ENCODE measurements at places on chromosomes 3 and 15. TPM values are rescaled to one million over a fixed set of nuclear protein-coding genes. Genes with fewer than 3 reads are reported as not detected.

Gene PIERCE2
- 3.6 TPM for total RNA-seq

Gene FEZF2
- total RNA-seq: not detected

Gene HRG
- total RNA-seq: not detected

Gene LIPH
- 4.3 TPM for total RNA-seq

Gene EHHADH
- 18.3 TPM for total RNA-seq

Gene MKRN2OS
- not detected for total RNA-seq

Gene PAQR5
- total RNA-seq: not detected

Gene BFSP2
- not detected for total RNA-seq

Gene CTXN2
- not detected for total RNA-seq

Gene SLC12A1
- not detected for total RNA-seq

Gene STARD9
- total RNA-seq: 45.7 TPM

Gene NTRK3
- under 0.01 TPM for total RNA-seq

Gene NANOGP8
- not detected for total RNA-seq

DNA sequence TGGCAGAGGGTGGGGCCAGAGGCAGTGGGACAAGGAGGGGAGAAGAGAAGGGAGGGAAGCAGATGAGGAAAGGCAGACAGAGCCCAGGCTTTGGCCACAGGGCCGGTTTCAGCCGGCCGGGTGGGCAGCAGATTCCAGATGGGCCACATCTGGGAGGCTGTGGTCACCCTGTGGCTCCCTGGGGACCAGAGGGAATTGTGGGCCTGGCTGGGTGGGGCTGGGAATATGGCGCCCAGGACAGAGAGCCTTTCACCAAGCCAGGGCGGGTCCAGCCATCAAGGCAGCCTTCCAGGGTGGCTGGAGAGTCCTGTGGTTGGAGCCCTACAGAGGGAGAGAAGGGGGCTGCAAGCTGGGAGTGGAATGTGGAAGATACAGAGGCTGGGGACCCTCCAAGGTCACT lies 18.9 kb downstream of the PTH1R start:
- H3K4me3 ChIP-seq: no peak overlapping the region
- peaks cover 25% of the 10 kb centered on the region for H3K4me1 ChIP-seq
- peaks cover 21% of the 10 kb centered on the region for H3K27me3 ChIP-seq
- no peaks in the 10 kb centered on the region for H3K36me3 ChIP-seq
- H3K27ac ChIP-seq: no peak overlapping the region

DNA sequence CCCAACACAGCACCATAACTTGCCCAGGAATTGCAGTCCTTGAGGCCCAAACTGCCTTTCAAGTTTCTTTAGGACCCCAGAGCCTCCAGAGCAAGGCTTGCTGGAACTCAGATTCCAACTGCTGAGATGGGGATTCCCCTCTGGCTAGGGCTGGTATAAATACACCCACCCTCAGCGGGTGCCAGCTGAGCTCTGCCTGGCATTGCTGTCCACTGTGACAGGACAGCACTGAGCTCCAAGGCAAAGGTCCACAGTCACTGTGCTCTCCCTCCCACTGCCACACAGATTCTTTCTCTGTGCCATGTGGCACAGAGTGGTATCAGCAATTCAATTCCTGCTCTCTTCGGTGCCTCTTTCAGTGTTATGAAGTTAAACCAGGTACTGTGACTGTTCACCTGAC lies 304.2 kb upstream of the LMCD1 start:
- no peak overlapping the region for H3K4me3 ChIP-seq
- no peaks in the 10 kb centered on the region for H3K4me1 ChIP-seq
- no peaks in the 10 kb centered on the region for H3K27me3 ChIP-seq
- H3K27ac ChIP-seq: no peak overlapping the region

GRCh38 chr15:95940431-95940985 lies 390.0 kb upstream of the NR2F2 start:
- no peaks in the 10 kb centered on the region for H3K36me3 ChIP-seq
- no peak overlapping the region for H3K27ac ChIP-seq
- H3K4me3 ChIP-seq: no peak overlapping the region
- no peaks in the 10 kb centered on the region for H3K27me3 ChIP-seq

DNA sequence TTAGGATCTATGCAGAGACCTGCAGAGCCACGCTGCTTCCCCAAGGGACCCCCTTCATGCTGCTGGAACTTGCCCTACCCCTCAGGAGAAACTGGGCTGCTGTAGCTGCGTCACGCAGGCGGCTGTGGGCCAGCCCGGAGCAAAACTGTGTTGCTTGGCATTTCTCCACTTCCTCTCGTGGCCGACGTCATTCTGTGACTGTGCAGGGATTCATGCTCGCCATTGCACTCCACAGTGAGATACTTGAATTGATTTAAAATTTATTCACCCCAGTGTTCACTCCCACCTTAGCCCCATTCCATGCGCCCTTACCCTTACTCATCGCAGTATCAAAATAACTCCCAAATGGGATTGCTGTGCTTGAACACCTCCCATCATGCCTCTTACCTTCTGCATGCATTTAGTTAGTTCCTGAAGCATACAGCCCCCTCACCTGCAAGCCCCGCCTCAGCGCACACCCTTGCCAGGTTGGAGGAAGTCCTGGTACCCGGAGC lies 45.7 kb downstream of the TMEM44 start:
- peak overlapping the region; percentile 46 for H3K27ac ChIP-seq
- no peaks in the 10 kb centered on the region for H3K27me3 ChIP-seq
- no peaks in the 10 kb centered on the region for H3K36me3 ChIP-seq
- peaks cover 36% of the 10 kb centered on the region for H3K4me1 ChIP-seq
- DNase-seq: no peak

DNA sequence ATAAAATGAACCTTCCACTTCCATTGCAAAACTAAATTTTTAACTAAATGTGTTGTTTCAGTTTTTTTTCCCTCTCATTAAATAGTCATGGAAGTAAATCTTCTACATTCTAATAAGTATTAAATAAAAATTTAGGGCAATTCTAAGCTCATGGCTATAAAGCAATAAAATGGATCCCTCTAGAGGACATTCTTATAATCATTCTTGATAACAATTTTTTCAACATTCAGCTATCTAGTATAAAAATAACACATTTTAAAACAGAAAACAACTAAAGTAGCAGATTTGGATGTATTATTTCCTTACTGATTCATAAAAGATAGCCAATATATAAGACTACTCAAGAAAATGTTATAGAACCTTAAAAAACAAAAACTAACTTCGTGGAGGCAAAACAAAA lies 393.1 kb downstream of the PLOD2 start:
- H3K27ac ChIP-seq: no peak overlapping the region
- H3K27me3 ChIP-seq: no peaks in the 10 kb centered on the region
- no peaks in the 10 kb centered on the region for H3K36me3 ChIP-seq
- DNase-seq: no peak
- H3K4me1 ChIP-seq: no peaks in the 10 kb centered on the region
- H3K4me3 ChIP-seq: no peak overlapping the region

DNA sequence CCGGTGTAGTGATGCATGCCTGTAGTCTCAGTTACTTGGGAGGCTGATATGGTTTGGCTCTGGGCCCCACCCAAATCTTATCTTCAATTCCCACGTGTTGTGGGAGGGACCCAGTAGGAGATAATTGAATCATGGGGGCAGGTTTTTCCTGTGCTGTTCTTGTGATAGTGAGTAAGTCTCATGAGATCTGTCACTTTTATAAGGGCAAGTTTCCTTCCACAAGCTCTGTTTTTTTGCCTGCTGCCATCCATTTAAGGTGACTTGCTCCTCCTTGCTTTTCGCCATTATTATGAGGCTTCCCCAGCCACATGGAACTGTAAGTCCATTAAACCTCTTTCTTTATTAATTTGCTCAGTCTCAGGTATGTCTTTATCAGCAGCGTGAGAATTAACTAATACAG lies 566.7 kb upstream of the NECTIN3 start:
- no peak overlapping the region for H3K4me3 ChIP-seq
- H3K4me1 ChIP-seq: no peaks in the 10 kb centered on the region
- H3K27me3 ChIP-seq: no peaks in the 10 kb centered on the region
- H3K27ac ChIP-seq: no peak overlapping the region
- no peak for DNase-seq
- H3K36me3 ChIP-seq: no peaks in the 10 kb centered on the region

GRCh38 chr3:76561494-76562236 lies 478.2 kb upstream of the ROBO2 start:
- H3K27ac ChIP-seq: no peak overlapping the region
- no peaks in the 10 kb centered on the region for H3K4me1 ChIP-seq
- H3K27me3 ChIP-seq: no peaks in the 10 kb centered on the region
- DNase-seq: no peak

- no peaks in the 10 kb centered on the region for H3K36me3 ChIP-seq
- no peaks in the 10 kb centered on the region for H3K4me1 ChIP-seq
- H3K27me3 ChIP-seq: no peaks in the 10 kb centered on the region
- H3K27ac ChIP-seq: no peak overlapping the region
- no peak overlapping the region for H3K4me3 ChIP-seq
Observed at GRCh38 chr3:59422312-59422711, 372.5 kb upstream of the CFAP20DC start.

GRCh38 chr15:40307421-40308211 lies at the start of gene PLCB2:
PLCB2 (minus strand) TSS chr15:40307935; CDS start chr15:40307672, 263 bp downstream.
- peaks cover 26% of the 10 kb centered on the region for H3K4me1 ChIP-seq
- DNase-seq: no peak
- peak within 1 kb of the TSS; percentile 69 for H3K27ac ChIP-seq
- H3K36me3 ChIP-seq: peaks cover 4% of the 10 kb centered on the region
- peaks cover 18% of the 10 kb centered on the region for H3K27me3 ChIP-seq

GRCh38 chr3:123157598-123158287 lies 44.0 kb upstream of the SEC22A start:
- peak overlapping the region; percentile 65 for H3K27ac ChIP-seq
- H3K4me3 ChIP-seq: no peak overlapping the region
- no peaks in the 10 kb centered on the region for H3K27me3 ChIP-seq
- peaks cover 89% of the 10 kb centered on the region for H3K36me3 ChIP-seq
- H3K4me1 ChIP-seq: peaks cover 51% of the 10 kb centered on the region

- no peaks in the 10 kb centered on the region for H3K36me3 ChIP-seq
- no peaks in the 10 kb centered on the region for H3K27me3 ChIP-seq
- peak; percentile 90 for DNase-seq
- H3K4me1 ChIP-seq: peaks cover 42% of the 10 kb centered on the region
- no peak overlapping the region for H3K4me3 ChIP-seq
- peak overlapping the region; percentile 81 for H3K27ac ChIP-seq
Observed at GRCh38 chr3:120678331-120678947, 3.6 kb downstream of the HGD start.

DNA sequence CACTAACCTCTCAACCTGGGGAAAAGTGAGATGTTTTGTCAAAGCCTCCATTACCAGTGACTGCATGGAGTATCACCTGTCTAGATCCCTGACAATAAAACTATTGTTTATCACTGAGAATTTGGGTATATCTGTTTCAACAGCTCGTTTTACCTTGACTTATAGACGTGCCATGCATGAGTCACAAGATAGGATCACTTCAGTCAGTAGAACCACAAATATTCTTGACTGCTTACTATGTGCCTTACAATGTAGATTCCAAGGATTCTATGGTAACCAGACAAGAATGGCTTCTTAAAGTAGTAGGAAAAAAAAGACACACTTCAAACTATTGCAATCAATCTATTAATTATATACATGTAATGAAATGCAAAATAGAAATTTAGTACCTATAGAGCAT lies 55.7 kb upstream of the GRM7 start:
- no peak overlapping the region for H3K4me3 ChIP-seq
- DNase-seq: no peak
- H3K4me1 ChIP-seq: no peaks in the 10 kb centered on the region
- no peak overlapping the region for H3K27ac ChIP-seq
- no peaks in the 10 kb centered on the region for H3K27me3 ChIP-seq

GRCh38 chr3:182323898-182324297 lies 469.4 kb upstream of the ATP11B start:
- H3K27me3 ChIP-seq: no peaks in the 10 kb centered on the region
- no peaks in the 10 kb centered on the region for H3K36me3 ChIP-seq
- no peak for DNase-seq
- H3K4me1 ChIP-seq: no peaks in the 10 kb centered on the region
- no peak overlapping the region for H3K4me3 ChIP-seq

DNA sequence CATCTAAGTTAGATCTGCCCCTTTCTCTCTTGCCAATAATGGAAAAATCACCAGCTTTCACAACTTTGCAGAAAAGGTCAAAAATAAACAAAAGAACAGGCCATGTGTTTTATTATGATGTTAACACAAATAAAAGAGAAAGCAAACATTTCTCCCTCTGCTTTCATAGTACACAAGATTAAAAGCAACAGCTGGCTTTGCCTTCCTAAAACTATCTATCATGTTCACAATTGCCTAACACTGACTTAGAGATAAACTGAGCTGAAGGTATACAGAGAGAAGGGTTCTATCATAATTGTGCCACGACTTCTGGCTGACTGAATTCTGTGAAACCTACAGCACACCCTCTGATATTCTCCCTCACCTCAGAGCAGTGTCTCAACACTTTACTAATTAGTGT lies 29.4 kb downstream of the AADAC start:
- H3K36me3 ChIP-seq: no peaks in the 10 kb centered on the region
- H3K27me3 ChIP-seq: no peaks in the 10 kb centered on the region
- no peak for DNase-seq
- H3K4me1 ChIP-seq: peaks cover 12% of the 10 kb centered on the region
- H3K4me3 ChIP-seq: no peak overlapping the region

All from stomach (tissue), 19 donors.